ENCODE measurements at places on chromosomes 5 and 9. TPM values are rescaled to one million over a fixed set of nuclear protein-coding genes. Genes with fewer than 3 reads are reported as not detected.
A peak's percentile ranks its signal among the peaks of the same experiment; 100 is the strongest.

DNA sequence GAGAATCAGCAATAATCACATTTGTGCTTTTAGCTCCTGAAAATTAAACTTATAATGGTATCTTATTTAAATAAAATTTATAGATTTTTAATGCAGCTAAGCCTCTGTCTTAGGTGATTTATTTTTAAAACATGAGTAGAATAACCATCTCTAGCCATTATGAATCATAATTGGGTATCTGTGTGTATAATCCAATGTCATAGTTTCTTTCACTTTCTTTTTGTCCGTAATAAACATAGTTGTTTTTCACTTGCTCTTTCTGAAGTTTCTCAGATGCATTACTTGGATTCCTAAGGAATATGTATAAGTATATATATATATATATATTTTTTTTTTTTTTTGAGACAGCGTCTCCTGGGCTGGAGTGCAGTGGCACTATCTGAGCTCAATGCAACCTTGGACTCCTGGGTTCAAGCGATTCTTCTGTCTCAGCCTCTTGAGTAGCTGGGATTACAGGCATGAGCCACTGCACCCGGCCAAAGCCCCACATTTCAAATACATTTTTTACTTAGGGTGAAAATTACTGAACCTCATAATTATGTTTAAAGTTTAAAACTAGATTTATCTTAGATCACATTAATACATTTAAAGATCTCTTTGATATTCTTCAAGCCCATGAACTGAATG, 377.1 kb downstream of the PRDM9 start:
- DNase-seq = no peak

GRCh38 chr9:5825895-5826622, 6.9 kb downstream of the ERMP1 start:
- DNase-seq = no peak

GRCh38 chr5:178770621-178771020, 40.2 kb upstream of the ZNF354A start:
- DNase-seq = no peak

- DNase-seq = no peak
Measured at GRCh38 chr5:76556511-76557221, 66.5 kb downstream of the F2RL2 start.

GRCh38 chr9:116020801-116021200, 132.8 kb upstream of the PAPPA start:
- no peak for DNase-seq

DNA sequence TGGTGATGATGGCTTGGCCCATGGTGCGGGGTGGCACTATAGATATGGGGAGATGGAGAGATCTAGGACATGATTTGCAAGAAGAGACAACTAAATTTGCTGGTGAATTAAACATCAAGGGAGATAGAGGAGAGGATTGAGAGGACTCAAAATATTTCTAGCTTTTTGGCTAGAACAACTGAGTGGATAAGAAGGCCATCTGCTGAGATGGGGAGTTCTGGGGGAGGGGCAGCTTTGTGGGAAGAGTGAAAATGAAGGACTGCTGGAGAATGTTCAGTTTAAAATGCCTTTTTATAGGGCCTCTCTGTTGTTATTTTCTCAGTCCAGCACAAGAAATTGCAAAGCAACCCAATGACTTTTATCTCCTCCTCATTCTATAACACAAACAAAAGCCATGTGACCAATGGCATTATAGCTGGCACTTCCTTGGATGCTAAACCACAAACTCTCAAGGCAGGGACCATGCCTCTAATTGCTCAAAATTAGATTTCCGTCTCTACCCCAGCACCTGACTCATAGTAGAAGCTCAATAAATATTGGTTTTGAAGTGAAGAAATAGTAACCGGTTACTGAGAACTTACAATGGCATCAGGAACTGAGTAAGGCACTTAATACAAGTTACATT, 29.8 kb downstream of the JAKMIP2 start:
- DNase-seq = no peak

DNA sequence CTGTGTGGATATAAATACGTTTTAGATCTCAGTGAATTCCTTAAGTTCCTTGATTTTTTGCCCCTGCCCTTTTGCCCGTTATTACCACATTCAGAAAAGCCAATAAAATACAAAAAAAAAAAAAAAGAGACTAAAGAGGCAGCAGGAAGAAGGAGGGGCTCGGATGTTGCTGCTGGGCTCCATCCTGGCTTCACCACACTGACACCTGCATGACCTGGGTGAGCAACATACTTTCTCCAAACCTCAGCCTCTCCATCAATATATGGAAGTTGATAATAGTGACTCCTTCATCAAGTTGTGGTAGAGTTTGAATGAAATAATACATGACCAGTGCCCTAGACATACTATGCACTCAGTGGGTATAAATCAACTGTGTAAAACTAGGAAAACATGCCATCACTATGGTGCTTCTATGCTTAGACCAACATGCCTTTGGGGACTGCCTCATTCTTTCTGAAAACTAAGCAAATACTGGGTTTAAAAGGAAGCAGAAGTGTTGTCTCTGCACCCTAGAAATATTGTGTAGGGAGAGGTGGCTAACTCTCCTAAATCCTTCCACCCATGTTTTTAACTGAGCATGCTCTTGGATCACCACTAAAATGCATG, 243.0 kb downstream of the PIK3R1 start:
- peak; percentile 55 for DNase-seq

- DNase-seq = no peak
Measured at GRCh38 chr5:10520706-10521105, 43.2 kb upstream of the ANKRD33B start.

DNA sequence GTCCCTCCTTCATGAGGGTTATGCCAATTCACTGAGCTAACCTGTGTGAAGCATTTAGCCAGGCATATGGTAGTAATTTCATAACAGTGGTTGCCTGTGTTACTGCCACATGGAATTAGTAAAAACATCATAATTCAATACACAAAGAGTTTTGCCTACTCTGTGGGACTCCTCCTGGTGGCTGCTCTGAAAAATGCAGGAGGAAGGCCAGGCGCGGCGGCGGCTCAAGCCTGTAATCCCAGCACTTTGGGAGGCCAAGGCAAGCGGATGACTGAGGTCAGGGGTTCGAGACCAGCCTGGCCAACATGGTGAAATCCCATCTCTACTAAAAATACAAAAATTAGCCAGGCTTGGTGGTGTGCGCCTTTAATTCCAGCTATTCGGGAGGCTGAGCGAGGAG, 547.3 kb downstream of the CDK5RAP2 start:
- DNase-seq = no peak

- no peak for DNase-seq
Measured at GRCh38 chr9:133027134-133027533, 3.7 kb upstream of the GTF3C5 start.

DNA sequence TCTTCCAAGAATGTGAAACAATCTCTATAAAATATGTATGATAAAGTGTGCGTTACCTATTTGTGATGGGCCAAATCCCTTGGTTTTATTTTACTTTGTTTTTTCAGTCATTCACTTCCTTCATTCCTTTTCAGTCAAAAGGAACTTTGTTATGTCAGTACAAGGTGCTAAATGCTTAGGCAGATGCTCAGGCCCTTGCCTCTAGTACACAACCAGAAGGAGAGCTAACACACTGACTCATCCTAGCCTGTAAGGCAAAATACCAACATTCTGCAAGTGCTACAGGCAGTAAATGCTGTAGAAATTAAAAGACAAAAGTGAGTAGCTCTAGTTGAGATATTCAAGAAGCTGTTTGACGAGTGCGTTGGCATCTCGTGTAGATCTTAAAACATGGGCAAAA, 49.4 kb downstream of the TRPM6 start:
- no peak for DNase-seq

GRCh38 chr9:116162241-116162781, 8.7 kb downstream of the PAPPA start:
- no peak for DNase-seq

Gene CMYA5
- total RNA-seq = 0.40 TPM

Gene LIFR
- not detected for total RNA-seq

Gene FAM163B
- total RNA-seq = not detected

Gene RMRP
- 12,592 TPM for total RNA-seq

Gene ZBED3
- total RNA-seq = 2.0 TPM

Gene PCDHB16
- total RNA-seq = not detected

Gene ANKRD31
- 0.26 TPM for total RNA-seq

Gene ABCA1
- 0.03 TPM for total RNA-seq

Gene KCNMB1
- not detected for total RNA-seq

Gene MEIKIN
- total RNA-seq = not detected

Gene DIPK1B
- 0.16 TPM for total RNA-seq

Gene LRRTM2
- total RNA-seq = 0.26 TPM

Data from activated CD8-positive, alpha-beta T cell treated with anti-CD3 and anti-CD28 coated beads, Interleukin-2, amount 10 ng/mL, durations not matched to agents 7 days and 5 days (primary cell).